ENCODE measurements at places on chromosomes 5 and 9. TPM values are rescaled to one million over a fixed set of nuclear protein-coding genes. Genes with fewer than 3 reads are reported as not detected.

DNA sequence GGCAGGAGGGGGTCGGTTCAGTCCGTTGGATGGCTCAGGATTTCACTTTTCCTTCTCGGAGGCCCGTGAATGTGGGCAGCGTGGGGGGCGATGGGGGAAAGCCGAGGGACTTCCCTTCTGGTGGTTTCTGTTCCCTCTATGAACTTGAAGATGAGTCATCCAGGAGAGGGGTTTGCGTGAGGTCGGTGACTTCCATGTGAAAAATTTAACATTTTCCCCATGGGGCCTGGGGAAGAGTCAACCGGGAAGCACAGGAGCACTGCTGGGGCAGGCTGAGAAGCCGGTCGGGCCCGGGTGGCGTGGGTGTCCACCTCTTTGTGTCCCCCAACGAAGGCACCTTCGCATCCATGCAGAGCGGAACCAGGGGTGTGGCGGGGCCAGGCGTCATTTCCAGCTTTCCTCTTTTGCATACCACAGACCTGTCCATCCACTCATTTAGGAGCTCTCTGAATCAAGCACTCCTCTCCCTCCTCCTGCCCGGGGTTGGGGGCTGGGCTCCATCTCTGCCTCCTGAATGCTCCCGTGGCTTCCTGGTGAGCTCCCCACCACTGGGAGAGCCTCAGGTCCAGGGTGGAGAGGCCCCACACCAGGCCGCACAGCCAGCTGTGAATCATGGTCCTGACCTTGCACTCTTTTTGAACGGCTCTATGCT is 68.4 kb downstream of the ANKRD33B start:
- DNase-seq, result peak; percentile 30

DNA sequence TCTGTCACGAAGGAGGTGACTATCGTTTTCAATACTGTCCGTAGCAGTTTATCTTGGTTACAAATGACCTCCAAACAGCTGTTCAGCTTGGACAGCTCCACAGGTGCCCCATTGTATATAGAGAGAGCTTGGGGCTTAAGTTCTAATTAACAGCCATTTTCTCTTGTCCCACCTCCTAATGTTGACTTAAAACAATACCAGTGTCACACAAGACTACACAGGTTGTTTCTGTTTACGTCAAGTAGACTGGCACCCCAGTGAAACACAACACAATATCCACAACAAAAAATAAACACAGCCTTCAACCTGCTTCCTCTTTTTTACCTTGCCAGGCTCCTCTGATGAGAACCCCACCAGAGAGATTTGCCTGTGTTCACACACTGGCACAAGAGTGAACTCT is 39.8 kb upstream of the TLE1 start:
- no peak for DNase-seq

- DNase-seq, result no peak
Measured at GRCh38 chr9:117945286-117945685, 241.1 kb downstream of the TLR4 start.

GRCh38 chr5:177362610-177363507 is 5.1 kb downstream of the RGS14 start:
- peak; percentile 37 for DNase-seq

GRCh38 chr5:144205141-144205551 is 34.5 kb downstream of the KCTD16 start:
- DNase-seq, result peak; percentile 38

- no peak for DNase-seq
Measured at GRCh38 chr5:154559398-154560276, 81.6 kb upstream of the HAND1 start.

GRCh38 chr9:136244122-136244968 is 1.3 kb downstream of the QSOX2 start:
- DNase-seq, result no peak

DNA sequence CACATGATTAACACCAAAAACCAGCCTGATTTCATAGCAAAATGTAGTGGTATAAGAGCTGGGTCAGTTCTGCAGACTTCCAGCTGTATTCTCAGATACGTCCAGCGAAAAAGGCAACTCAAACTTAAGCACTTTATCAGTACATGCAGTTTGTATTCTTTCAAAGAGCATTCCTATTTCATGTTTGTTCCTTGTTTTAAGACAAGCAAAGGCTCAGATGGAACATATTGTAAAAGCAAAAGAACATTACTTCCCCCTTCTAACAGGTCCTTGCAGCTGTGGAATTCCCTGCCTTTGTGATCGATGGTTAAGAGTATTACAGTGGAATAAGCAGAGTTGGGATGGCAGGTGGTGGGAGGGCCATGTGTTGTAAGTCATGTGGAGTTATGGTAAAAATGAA is 86.3 kb upstream of the GRHPR start:
- no peak for DNase-seq

DNA sequence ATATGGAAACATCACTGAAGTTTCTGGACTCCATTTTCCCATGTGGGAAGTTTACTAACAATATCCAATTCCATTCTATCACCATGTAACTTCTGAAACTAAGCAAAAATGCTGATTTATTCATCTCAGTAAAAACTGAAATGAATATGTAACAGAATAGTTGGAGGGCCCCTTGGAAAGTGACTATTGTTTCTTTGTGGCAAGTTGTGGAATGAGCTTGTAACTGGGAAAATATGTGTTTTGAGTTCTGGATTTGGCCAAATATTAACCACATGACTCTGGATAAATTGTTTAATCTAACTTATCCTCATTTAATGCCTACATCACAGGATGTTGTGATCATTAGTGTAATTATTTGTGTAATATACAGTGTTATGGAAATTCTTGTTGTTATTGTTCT is 619.3 kb downstream of the TLE4 start:
- DNase-seq, result peak; percentile 0

DNA sequence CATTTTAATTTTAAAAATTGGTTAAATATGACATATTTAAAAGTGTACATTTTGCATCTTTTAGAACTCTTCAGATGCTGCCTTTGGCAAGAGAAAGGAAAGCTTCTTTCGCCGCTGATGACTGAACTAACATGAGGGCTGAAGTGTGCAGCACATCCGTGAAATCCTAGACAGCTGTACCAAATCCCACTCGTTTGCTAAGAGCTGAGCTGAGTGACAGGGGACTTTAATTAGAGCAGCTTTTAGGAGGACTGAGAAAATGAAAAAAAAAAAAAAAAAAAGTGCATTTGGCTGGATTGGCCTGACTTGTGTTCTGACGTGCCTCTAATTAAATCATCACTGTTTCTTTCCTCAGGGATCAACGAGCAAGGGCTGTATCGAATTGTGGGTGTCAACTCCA is 271.3 kb downstream of the ARHGAP26 start:
- DNase-seq, result no peak

DNA sequence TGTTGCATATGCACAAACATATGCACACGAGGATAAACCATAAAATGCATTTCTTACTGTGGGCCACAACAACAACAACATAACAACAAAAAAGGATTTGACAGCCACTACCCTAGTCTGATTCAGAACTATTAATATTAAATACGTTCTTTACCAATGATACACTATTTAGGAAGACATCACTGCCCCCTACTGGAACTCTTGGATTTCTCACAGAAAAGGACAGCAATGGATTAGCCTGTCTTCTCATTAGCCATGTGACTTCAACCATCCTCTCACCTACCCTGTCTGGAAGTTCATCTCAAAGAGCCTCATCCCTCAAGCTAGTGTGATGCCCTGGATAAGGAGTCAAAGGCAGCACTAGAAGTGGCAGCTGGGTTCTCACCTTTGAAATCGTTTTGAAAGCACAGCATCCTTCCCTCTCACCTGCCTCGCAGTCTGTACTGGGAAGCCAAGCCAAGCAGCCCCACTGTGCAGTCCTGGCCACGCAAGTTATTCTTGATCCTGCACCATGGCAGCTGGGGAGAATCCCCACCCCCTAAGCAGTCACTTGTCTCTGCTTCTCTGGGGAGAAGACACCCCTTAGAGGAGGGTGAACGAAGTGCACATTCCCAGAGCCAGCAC is 64.6 kb downstream of the SH3TC2 start:
- peak; percentile 71 for DNase-seq

DNA sequence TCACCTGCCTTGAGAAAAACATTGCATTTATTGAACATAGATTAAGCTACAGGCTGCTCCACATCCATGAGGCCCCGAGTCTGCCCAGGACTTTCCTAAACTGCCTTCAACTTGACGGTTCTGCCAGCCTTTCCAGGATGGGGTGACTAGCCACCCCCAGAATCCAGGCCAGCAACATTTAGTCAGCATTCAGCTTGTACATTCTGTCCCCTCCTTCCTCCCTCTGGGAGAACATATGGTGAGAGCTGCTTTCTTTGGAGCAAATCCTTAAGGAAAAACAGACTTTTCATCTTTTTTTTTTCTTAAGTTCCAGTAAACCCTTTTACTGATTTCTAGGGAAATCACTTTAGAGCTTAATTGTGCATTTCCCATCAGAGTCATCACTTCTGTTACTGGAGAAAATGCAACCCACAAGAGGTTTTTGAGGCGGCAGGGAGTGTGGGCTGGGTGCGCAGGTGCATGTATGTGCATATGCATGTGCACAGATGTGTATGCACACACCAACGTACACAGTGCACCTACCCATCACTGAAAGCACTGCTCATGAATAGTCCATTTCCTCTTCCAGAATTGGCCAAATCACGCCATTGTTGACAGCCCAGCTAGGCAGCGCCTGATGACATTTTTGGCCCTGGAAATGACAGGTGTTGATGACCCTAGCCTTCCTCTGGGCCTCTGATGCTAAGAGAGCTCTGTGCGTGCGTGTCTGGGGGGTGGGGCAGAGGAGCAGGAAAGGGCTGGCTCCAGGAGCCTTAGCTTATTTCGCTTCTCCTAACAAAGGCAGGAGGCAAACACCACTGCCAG is 145.6 kb downstream of the HSD17B3 start:
- no peak for DNase-seq

The SLC1A1 gene
- 17.7 TPM for total RNA-seq

The FOXD4L6 gene
- under 0.01 TPM for total RNA-seq

The SELENOP gene
- total RNA-seq, result 15.5 TPM

The ADAMTS13 gene
- total RNA-seq, result 1.3 TPM
